ENCODE measurements at places on chromosomes 11 and 22.

DNA sequence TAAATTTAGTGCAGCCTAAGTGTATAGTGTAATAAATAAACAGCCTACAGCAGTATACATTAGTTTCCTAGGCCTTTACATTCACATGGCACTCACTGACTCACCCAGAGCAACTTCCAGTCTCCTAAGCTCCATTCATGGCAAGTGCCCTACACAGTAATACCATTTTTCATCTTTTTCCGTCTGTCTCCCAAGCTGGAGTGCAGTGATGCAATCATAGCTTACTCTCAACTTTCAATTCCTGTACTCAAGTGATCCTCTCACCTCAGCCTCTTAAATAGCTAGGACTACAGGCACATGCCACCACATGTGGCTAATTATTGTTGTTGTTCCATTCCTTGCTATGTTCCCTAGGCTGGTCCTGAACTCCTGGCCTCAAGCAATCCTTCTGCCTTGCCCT is 54.4 kb downstream of the FCHSD2 start:
- DNase-seq = no peak

DNA sequence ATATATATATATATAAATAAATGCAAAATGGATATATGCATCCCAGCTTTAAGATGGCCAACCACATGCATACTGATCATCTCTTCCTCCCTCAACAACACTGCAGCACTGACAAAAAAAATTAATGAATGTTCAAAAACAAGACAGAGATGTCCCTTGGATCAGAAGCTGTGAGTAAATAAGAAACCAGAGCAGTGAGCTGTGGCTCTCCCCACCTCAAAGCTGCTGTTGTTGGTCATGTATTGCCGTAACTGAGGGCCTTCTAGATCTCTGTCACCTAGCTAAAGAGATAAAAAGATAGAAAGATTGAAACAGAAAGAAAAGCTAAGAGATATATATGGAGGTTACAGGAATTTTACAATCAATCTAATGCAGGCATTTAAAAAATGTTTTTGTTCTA is 15.5 kb upstream of the TMEM135 start:
- DNase-seq = no peak

DNA sequence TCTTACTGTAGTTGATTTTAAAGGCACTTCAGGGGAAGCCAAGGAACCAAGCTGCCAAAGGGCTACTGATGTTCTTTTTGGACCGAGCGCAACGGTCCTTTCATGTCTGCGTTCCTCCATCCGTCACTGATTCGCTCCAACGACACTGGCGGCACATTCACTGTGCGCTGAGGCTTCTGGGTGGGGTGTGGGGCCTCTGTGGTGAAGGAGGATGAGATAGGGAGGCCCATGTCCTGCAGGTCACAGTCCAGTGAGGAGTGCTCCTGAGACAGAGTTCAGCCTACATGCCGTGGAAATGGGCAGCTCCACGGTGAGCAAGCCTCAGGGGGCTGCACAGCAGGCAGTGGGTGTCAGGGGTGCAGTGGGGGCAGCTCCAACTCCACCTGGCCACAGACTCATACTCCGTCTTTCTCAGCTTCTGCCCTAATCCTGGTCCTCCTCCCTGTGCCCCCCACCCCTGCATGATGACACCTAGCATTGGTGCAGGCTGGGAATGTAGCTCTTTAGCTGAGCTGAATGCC is 87.8 kb upstream of the SHANK2 start:
- DNase-seq = no peak

DNA sequence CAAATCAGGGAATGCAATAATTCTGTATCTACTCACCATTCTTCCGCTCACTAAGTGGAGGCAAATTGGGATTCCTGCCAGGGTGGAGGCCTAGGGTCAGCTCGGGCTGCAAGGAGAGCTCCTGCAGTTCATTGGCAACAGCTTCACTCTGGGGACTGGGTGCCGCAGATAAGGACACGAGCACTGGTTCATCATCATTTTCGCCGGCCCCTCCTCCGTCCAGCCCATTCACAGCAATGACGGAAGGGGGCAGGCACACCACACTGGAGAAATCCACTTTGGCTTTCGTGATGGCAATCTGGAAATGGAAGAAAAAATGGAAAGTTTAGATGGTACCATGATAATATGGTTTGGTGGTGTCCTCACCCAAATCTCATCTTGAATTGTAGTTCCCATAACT is 84.4 kb downstream of the MRTFA start:
- no peak for DNase-seq

DNA sequence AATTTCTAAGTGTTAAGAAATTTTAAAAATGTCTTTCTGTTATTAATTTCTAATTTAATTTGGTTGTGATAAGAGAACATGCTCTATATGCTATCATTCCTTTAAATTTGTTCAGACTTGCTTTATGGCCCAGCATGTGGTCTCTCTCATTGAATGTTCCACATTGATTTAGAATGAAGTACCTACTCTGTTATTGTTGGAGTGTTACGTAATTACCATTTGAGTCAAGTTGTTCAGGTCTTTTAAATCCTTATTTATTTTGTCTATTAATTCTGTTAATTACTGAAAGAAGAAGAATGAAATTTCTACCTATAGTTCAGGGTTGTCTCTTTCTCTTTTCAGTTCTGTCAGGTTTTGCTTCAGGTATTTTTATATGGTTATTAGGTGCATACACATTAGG is 57.0 kb downstream of the PRMT3 start:
- no peak for DNase-seq

GRCh38 chr11:109971184-109971523 is 122.0 kb upstream of the ZC3H12C start:
- peak; percentile 31 for DNase-seq

GRCh38 chr11:46345881-46346484 is 1.3 kb upstream of the DGKZ start:
- no peak for DNase-seq

- no peak for DNase-seq
These were observed 1780.5 kb downstream of the LRRC4C start for GRCh38 chr11:39678996-39679395.

DNA sequence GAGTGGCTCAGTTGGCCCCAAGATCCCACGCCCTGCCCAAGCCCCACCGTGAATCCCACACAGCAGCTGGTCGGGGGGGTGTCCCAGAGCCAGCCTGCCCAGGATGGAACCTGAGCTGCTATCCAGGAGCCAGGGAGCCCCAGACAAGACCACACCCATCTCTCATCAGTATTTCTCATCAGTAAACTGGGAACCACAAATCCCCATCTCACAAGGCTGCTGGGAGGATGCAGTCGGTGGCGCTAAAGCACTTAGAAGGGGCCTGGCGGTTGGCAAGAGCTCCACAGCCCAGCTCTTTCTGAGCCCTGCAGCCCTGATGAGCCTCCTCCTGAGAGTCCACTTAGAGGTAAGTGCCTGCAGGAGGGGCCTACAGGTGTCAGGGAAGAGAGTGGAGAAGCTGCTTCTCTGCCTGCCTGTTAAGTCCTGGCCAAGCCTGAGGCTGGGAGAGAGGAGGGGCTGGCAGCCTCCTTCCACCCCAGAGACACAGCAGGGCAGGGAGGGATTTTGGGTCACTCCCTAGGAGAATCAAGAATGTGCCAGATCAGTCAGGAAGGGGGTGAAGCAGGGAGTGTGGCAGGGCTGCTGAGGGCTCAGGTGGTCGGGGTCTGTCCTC is 6.1 kb downstream of the FADS3 start:
- DNase-seq = no peak

- DNase-seq = no peak
These were observed 605.7 kb downstream of the INSC start for GRCh38 chr11:15720460-15720859.

- DNase-seq = no peak
These were observed 566.4 kb downstream of the METTL15 start for GRCh38 chr11:28674433-28675103.

DNA sequence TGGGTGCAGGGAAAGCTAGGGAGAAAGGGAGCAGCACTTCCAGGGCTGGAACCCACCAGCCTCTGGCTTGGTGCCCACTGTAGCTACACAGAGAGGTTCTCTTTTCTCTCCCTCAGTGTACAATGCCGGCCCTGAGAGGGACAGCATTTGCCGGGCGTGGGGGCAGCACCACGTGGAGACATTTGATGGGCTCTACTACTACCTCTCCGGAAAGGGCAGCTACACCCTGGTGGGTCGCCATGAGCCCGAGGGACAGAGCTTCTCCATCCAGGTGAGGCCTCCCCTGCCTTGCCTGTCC is 6.1 kb downstream of the OTOG start:
- no peak for DNase-seq

GRCh38 chr11:31340903-31341572 is 28.5 kb downstream of the DCDC1 start:
- DNase-seq = no peak

DNA sequence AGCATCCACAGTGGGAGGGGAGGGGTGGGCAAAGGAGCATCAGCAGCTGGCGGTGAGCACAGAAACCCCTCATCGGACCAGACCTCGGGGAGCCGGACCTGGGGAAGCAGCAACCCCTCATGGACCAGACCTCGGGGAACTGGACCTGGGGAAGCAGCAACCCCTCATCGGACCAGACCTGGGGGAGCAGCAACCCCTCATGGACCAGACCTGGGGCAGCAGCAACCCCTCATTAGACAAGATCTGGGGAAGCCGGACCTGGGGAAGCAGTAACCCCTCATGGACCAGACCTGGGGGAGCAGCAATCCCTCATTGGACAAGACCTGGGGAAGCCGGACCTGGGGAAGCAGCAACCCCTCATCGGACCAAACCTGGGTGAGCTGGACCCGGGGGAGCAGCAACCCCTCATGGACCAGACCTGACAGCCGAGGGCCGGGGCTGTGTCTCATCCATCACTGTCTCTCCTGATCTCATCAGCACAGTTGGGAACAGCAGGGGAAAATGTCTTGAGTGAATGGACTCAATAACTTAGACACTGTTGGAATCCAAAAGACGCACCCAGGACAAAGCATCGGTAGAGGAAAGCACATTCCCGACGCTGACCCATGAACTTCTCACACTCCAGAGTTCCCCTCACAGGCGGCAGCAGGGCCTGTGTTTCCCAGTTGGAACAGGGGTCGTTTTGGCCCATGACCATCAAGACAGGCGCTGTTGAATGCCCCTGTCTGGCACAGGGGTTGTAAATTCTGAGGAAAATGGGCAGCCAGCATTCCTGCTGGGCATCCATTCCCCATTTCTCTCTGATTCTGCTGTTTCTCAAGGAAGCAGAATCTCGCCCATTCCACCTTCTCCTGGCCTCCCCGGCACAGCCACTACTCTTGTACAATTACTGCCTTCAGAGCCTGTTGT is 1494.6 kb downstream of the TBC1D22A start:
- DNase-seq = no peak

DNA sequence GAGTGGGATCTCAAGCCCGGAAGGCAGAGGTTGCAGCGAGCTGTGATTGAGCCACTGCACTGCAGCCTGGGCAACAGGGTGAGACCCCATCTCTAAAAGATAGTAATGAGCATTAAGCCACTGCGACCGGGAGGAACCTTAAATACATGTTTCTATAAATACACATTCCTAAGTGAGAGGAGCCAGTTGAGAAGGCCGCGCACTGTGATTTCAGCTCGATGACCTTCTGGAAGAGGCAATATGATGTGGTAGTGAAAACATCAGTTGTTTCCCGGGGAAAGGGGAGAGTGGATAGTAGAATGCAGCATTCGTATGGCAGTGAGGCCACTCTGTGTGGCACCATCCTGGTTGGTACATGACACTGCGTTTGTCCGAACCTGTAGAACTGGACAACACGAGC is 18.0 kb downstream of the PTDSS2 start:
- no peak for DNase-seq

- no peak for DNase-seq
These were observed 176.3 kb upstream of the TMEM45B start for GRCh38 chr11:129639300-129639699.

DNA sequence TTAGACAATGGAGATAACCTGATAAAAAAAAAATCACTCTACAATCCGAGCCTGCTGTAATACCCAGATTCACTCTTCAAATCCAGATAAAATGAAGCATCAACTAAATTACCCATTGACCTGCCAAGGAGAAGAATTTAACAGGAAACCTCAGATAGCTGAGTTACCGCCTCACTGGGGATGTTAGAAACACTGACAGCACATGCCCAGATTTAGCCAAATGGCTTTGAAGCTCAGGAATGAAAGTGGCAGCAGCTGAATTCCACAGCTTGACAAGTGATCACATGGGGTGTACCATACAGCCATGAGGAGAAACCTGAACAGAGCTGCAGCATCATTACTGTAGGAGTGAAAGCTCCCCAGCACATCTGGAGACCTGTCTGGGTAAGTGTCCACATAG is 807.6 kb downstream of the DLG2 start:
- DNase-seq = no peak

- DNase-seq = no peak
These were observed 80.0 kb downstream of the MED15 start for GRCh38 chr22:20587206-20587958.

- no peak for DNase-seq
These were observed 23.1 kb downstream of the CSF2RB start for GRCh38 chr22:36936362-36937116.

GRCh38 chr22:26474682-26475081 is 8.9 kb downstream of the HPS4 start:
- DNase-seq = no peak

DNA sequence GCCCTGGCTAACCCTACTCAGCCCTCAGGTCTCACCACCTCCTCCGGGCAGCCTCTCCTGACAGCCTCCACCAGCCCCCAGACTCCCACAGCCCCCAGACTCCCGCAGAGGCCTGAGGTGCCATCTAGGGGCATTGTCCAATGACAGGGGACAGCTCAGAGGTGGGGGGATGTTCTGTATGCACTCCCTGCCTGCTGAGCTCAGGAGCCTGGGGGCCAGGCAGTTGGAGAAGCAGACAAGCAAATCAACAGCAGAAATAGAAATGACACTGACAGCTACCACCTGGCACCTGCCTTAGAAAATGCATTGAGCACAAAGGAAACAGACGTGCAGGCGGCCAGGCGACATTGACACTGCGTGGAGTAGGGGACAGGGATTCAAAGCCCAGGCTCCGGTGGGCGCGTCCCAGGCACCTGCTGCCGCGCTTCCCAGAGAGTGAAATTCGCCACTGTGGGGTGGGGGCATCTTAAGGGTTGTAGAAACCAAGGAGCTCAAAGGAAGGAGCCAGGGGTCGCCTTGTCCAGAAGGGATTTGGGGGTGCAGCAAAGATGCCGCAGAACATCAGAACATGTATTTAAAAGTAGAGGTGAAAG is 22.5 kb upstream of the WNT7B start:
- no peak for DNase-seq

DNA sequence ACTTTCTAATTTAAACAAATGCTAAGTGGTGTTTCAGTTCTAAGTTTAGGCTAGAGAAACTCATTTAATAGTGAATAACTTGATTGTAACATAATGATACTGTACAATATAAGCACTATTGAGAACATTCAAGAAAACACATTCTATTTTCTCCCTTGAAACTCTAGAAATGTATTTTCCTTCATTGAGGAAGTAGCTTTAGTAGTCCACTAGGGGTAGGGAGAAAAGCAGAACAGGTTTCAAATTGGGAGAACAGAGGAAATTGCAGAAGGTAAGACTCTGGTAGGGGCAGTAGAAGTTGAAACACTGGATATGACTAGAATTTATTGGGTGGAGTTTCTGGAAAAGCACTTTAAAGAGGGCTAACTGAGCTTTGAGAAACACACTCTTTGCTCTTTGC is 31.6 kb upstream of the MPPED2 start:
- no peak for DNase-seq

- DNase-seq = no peak
These were observed 28.6 kb downstream of the C22orf42 start for GRCh38 chr22:32130464-32130863.

GRCh38 chr22:46758121-46758520 is 4.3 kb upstream of the TBC1D22A start:
- no peak for DNase-seq
